Activated CD4-positive, alpha-beta T cell treated with anti-CD3 and anti-CD28 coated beads, Interleukin-2, amount 10 ng/mL, durations not matched to agents 7 days and 5 days (primary cell): ENCODE measurements at places on chromosomes 7 and 10.
A peak's percentile ranks its signal among the peaks of the same experiment; 100 is the strongest.

- DNase-seq: no peak
Observed at GRCh38 chr10:9419757-9420156, 1365.3 kb downstream of the GATA3 start.

- no peak for DNase-seq
Observed at GRCh38 chr10:69359148-69359547, 57.6 kb downstream of the TACR2 start.

DNA sequence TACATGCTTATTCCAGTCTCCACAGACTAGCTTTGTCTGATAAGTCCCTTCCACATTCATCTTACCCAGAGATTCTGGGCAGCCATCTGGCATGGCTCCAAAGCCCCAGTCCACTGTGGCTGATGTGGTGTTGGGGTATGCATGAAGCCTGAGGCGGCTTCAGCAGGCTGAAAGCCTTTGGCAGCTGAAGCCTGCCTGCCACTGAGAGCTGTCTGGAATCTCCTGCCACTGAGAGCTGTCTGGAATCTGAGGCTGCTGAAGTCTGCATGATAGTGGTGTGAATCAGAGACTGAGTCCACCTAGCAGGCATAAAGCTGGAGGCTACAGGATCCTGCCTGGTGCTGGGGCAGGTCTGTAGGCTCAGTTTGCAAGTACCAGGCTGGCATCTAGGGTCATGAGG lies 87.1 kb downstream of the DYNC1I1 start:
- DNase-seq: no peak

DNA sequence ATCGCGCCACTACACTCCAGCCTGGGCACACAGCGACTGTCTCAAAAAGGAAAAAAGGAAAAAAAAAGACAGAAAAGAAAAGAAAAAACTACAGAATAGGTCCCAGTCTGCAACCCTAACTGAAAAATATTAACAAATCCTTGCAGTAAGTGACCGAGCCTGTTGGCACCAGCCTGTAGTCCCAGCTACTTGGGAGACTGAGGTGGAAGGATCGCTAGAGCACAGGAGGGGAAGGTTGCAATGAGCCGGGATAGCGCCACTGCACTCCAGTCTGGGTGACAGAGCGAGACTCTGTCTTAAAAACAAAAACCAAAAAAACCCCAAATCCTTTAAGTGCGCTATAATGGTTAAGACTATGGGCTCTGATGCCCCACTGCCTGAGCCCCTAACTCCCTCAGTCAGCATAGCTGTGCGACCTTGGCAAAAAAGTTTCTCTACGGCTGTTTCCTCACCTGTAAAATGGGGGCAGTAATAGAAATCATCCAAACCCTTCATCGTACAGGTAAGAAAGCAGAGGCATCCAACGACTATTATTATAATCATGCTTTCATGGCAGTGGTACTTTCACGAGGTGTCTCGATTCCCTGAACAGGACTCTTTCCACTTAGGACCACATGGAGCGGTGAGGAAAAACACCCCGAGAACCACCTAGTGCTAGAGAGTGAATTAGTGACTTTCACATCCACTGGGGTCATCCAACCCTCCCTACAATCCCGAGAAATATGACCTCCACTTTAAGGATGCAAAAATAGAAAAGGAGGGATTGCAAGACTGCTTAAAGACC lies 755 bp downstream of the TOMM7 start:
- no peak for DNase-seq

DNA sequence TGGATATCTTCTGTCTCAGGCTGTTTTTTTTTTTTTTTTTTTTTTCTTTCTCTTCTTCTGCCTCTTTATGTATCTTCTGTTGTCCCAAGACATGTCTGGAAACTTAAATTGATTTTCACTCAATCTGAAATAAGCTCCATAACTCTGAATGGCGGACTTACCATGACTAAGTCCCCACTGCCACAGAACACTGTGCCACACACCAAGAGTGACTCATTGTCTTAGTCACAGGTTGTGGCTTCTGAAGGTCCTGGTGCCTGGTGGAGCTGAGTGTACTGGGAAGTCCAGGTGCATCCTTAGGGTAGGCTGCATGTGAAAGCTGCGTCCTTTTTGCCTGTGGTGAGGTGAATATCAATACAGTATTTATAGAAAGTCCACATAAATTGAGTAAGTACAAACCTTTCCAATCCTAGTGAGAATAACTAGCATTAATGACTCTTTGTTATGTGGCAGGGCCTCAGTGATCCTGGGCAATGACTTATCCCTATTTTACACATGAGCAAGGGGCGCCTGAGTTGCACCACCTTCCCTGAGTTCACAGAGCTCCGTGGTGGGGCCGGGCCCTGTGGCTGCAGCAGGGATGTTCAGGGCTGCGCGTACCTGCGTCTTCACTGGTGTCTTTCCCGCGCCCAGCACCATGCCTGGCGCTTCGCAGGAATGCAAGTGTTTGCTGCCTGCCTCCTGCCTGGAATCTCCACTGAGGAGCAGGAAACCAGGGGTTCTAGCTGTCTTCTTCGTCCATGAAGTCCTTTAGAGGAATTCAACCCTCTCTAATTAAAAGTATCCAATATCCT lies 4.3 kb downstream of the PFKP start:
- peak; percentile 21 for DNase-seq

GRCh38 chr7:92854501-92855238 lies 18.3 kb upstream of the CDK6 start:
- DNase-seq: no peak

GRCh38 chr7:47210281-47210854 lies 371.5 kb downstream of the TNS3 start:
- no peak for DNase-seq

DNA sequence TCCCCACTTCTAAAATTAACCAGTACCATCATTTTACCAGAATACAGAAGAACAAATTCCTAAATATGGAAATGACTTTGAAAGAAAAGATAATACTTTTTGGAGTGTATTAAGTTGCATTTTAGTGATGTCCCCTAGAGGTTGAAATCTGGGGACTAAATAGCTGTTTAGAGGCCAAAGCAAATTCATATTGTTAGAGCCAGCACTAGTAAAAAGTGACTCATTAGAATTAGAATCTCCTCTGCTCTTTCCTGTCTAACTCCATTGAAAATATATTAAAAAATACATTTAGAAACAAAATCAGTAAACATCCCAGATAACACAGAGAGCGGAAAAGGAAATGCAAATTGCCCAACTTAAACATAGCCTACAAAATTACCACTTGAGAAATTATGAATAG lies 1189.6 kb upstream of the C7orf33 start:
- DNase-seq: no peak

- DNase-seq: no peak
Observed at GRCh38 chr10:102831322-102832071, 5.7 kb downstream of the CYP17A1 start.

DNA sequence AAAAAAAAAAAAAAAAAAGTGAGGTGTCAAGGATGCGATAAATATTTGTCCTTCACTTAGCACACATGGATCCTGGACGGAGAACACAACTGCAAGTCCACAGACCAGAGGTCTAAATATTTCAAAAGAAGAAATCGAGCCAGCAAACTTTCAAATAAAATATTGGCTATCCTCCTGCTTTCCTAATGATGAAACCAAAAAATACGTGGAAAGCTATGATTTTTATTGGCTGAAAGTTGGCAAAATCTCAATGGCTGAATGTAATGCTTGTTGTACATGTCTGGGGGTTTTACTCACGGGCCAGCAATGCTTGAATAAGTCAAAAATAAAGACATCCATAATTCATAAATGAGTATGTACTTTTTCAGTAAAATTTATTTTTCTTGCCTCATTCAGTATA lies 19.0 kb upstream of the MGMT start:
- no peak for DNase-seq

GRCh38 chr10:10193848-10194247 lies 823.8 kb upstream of the CELF2 start:
- no peak for DNase-seq

DNA sequence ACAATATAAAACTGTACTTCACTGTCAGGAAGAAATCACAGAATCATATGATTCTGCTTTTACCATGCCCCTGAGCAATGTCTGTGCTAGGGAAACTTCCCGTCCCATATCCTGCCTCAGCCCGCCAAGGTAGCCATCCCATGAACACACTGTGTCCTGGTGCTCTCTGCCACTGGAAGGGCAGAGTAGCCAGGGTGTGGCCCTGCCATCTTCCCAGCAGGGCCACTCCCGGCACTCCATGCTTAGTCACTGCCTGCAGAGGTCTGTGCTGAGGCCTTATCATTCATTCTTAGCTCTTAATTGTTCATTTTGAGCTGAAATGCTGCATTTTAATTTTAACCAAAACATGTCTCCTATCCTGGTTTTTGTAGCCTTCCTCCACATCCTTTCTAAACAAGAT lies 31.8 kb downstream of the AP3M1 start:
- no peak for DNase-seq

GRCh38 chr10:91935886-91936285 lies 12.3 kb downstream of the BTAF1 start:
- DNase-seq: no peak

- no peak for DNase-seq
Observed at GRCh38 chr10:65183236-65183635, 1662.0 kb downstream of the REEP3 start.

GRCh38 chr10:32446536-32447406 lies 831 bp downstream of the CCDC7 start:
- no peak for DNase-seq

DNA sequence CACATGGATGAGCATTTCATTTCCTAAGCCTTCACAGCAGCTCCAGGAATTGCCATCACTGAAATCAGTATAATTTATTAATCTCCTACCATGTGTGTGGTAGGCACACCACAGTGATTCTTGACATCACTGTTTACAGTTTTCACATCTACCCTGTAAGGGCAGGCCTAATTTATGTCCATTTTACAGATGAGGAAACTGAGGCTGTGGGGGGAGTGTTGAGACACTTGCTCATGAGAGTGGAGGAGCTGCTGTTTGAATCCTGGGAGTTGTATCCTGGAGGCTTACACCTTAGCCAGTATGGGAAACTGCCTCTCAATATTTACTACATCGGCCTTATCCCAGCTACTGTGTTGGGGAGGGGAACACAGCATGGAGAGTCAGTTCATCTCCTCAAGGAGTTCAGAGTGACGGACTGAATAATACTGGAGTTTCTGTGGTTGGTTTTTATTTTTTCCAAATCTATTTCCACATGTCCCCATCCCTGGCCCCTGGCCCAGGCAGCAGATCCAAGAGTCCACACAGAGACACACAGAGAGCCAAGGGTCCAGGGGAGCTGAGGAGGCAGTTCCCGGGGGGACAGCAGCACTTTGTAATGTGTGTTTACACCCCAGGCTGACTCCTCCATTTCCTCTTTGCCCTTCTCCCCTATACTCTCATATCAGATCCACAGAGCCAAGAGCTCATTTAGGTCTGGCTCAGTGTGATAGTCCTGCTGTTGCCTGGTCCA lies 13.2 kb downstream of the UBTD1 start:
- no peak for DNase-seq

GRCh38 chr10:64503429-64503828 lies 982.2 kb downstream of the REEP3 start:
- no peak for DNase-seq

- DNase-seq: no peak
Observed at GRCh38 chr7:136925556-136925955, 57.1 kb downstream of the CHRM2 start.

DNA sequence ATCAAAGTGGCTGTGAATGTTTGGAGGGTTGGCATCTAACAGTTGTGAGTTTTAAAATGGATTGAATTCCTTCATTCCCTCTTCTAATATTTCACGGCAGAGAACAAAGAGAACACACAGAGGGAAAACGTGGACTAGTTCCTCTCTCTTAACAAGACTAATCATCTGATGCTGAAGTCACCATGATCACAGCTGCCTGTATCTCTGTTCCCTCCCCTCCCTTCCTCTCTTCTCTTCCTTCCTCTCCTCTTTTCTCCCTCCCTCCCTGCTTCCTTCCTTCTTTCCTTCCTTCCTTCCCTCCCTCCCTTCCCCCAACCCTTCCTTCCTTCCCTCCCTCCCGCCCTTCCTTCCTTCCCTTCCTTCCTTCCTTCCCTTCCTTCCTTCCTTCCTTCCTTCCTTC lies 10.0 kb upstream of the GJD4 start:
- DNase-seq: no peak

GRCh38 chr7:47556511-47557180 lies 25.3 kb downstream of the TNS3 start:
- no peak for DNase-seq

DNA sequence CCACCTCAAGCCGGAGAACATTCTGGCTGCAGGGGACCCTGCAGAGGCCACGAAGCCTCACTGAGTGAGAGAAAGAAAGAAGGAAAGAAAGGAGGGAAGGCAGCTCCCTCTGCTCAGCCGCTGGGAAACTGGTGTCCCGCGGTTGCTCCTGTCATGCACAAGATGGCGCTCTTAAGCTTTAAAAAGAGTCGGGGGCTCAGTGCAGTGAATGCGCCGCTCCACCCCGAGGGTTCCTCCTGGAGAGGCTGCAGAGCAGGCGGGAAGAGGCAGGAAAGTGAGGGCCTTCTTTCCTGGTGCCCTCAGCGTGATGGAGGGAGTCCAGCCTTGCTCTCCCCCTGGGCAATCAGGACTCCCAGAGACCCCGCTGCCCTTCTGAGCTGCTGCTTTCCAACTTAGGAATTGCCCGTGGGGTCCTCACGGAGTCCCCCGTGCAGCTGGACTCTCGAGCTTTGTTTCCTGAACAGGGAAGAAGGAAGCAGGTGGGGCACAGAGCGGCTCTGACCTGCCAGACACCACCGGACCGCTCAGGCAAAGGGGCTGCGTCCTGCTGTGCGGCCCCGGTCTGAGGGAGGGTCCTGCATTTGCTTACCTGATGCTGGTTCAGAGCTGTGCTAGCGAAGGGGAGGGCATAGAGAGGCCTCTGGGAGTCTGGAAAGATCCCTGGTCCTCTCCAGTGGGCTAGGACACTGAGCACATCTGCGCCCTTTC lies 141.9 kb upstream of the MKI67 start:
- no peak for DNase-seq

DNA sequence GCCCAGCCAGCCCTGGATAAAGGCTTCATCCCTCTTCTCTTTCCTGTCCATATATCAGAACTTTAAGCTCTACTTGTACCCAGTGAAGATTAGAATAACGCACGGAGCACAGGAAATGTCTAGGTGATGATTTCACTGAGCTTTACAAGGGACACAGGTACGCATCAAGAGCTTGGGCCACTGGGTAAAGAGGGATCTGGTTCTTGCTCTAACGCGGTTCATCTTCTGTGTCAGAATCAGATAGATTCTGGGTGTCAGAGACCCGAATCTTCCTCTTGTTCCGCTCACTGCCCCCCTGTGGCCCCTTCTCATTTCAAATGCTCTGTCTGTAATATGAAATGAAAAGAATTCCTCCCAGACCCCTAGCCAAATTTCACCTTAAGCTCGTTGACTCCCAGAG lies 24.7 kb downstream of the IL2RA start:
- no peak for DNase-seq
